ENCODE measurements at places on chromosomes 4 and X.

- DNase-seq: no peak
Observed at GRCh38 chr4:141843136-141843535, 206.8 kb downstream of the IL15 start.

DNA sequence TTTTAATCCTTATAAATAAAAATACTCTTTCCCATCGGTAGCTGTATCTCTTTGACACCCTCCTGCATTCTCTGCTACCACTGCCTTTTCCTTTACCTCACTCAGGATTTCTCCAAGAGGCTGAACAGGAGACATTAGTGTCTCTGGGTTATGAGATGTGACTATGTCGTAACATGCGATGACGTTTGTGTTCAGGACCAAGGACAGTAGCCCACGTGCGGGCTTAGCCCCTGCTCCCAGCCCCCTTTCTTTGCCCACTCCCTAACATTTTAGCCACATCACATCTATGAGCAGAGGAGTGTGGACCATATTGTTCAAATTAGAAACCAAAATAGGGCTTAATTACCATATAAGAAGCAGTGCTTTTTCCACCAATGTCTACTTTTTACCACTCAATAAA is 369.3 kb downstream of the FBXW7 start:
- DNase-seq: no peak

GRCh38 chr4:9825049-9825448 is 43.6 kb downstream of the DRD5 start:
- DNase-seq: no peak

GRCh38 chr4:68658672-68659071 is 11.8 kb downstream of the UGT2B15 start:
- DNase-seq: no peak

- no peak for DNase-seq
Observed at GRCh38 chr4:17618926-17619325, 4.5 kb downstream of the MED28 start.

- DNase-seq: no peak
Observed at GRCh38 chr4:179352221-179352620, 1910.0 kb upstream of the AGA start.

DNA sequence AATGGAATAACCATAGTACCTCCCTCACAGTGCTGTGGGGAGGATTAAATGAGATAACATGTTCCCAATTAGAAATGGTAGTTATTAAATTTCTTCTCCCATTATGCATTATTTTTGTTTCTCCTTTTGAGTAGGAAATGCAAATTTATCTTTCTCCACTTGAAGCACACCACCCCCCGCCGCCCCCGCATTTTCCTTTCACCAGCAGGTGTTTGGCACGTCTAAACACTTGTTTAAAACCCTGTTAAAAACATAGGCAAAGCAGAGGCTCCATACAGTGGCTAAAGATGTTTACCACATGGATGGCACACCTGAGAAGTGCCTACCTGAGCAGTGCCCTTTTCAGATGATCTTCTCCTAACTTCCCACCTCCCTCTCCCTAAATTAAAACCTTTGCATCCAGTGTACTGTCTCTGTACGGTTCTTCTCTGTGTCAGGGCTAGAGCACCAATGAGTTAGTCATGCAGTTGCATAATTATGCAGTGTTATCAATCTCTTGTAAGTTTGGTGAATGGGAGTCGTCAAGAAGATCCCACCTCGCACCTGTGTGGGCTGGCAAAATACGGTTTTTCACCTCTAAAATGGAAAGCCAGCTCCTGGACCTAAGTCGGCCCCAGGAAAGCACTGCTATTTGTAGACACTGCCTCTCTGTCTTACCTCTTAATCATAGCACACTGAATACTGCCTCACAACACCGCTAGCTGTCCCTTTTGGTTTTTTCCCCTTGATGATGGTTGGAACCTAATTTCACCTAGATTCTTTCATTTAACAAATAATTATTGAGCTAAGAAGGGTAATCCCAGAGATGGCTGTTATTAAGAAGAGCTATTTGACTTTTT is 122.0 kb downstream of the CT47B1 start:
- DNase-seq: no peak

DNA sequence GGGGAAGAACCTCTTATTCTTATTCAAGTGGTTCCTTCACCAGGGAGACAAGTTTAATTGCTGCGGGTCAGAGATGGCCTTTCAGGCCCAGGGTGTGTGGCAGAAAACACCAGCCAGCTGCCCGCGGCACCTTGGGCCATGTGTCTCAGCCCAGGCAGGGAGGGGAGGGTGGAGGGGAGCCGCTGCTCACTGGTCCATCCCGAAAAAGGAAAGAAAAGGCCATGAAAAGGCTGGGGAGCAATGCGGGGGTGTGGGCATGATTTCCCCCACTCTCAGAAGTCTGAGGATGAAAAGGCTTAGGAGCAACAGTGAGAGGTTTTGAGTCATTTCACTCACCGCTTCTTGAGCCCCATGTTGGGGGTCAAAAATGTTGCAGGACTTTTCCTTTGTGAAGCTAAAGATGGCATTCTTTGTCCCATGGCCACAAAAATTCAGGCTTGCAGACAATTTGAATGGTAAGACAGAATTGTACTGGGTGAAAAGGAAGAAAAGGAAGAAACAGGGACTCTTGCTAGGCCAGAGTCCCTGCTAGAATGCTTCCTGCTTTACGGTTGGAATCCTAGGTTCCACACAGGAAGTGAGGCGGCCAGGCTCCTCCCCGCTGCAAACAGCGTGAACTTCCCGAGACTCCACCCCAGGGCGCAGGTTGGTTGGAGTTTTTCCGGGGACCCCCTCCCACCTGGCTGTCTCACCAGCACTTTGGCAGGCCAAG is 17.4 kb upstream of the FAM47E start:
- DNase-seq: no peak

- no peak for DNase-seq
Observed at GRCh38 chr4:95590615-95591014, 41.8 kb upstream of the UNC5C start.

GRCh38 chrX:71450433-71451106 is 82.3 kb upstream of the OGT start:
- DNase-seq: no peak

GRCh38 chrX:138709886-138710791 is 1.4 kb downstream of the FGF13 start:
- DNase-seq: no peak

DNA sequence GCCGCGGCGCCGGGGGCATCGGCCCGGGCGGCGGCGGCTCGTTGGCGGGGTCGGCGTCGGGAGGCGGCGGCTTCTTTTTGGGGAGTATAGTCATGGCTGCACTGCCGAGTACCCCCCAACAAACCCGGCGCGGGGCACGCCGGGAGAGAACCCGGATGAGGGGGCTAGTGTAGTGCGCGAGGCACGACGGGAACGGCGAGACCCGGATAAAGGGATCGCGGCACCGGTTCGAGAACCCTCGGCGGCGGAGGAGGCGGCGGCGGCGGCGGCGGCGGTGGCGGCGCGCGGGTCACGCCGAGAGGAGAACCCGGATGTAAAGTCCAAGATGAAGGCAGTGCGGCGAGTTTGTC is at the start of gene OTUD5:
OTUD5 (minus strand) TSS at position 131 of the 350 bp plus-strand sequence; CDS start at position 94, 37 bp downstream.
- peak; percentile 70 for DNase-seq

- no peak for DNase-seq
Observed at GRCh38 chr4:153228512-153229140, 24.4 kb downstream of the TRIM2 start.

GRCh38 chr4:73308286-73308685 is 49.7 kb upstream of the ANKRD17 start:
- DNase-seq: no peak

DNA sequence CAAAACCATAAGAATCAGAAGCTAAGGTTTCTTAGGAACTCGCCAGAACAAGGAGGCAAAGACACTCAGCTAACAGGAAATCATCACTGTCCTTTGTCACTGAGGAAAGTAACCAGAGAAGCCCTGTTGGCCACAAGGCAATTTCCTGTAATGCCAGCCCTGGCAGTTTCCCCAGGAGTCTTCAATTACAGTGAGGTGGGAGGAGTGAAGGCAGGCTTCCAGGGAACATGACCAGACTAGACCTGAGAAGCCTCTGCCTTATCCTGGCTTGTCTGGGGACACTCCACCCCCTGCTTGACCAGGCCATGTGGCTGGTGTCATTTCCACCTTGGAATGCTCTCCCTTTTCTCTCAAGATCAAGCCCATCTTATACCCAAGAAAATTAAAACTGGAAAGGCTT is 125.3 kb downstream of the COL4A6 start:
- no peak for DNase-seq

- no peak for DNase-seq
Observed at GRCh38 chr4:110595583-110595982, 27.3 kb downstream of the PITX2 start.

DNA sequence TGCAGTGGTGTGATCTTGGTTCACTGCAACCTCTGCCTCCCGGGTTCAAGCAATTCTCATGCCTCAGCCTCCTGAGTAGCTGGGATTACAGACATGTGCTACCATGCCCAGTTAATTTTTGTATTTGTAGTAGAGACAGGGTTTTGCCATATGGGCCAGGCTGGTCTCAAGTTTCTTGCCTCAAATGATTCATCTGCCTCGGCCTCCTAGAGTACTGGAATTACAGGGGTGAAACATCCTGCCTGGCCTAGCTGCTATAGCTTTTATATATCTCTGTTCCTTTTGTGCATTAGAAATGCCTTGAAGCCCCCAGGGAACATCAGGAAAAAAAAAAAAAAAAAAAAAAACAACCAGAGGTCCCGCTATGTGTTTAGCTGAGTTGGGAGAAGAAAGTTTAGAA is 34.8 kb downstream of the UBE2K start:
- no peak for DNase-seq

DNA sequence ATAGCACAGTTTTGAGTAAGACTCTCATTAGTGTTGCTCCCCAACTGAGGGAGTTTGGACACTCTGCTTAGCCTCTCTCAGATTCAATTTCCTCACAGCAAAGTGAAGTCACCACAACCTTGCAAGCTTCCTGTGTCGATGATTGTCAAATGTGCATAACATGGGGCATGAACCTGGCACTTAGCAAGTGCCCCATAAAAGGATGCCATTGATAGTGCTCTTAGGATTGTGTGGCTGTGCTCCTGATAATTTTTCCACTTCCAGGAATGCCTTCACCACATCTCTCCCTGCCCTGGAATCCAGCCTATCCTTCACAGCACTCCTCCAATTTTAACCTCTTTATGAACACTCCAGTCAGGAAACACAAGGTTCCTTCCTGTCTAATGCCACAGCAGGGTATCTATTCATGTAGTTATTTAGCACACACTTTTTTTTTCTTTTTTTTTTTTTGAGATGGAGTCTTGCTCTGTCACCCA is 309.4 kb downstream of the PPP3CA start:
- DNase-seq: no peak

GRCh38 chr4:181959121-181959520 is 284.1 kb upstream of the TENM3 start:
- no peak for DNase-seq

- no peak for DNase-seq
Observed at GRCh38 chr4:61375301-61375700, 175.2 kb downstream of the ADGRL3 start.

DNA sequence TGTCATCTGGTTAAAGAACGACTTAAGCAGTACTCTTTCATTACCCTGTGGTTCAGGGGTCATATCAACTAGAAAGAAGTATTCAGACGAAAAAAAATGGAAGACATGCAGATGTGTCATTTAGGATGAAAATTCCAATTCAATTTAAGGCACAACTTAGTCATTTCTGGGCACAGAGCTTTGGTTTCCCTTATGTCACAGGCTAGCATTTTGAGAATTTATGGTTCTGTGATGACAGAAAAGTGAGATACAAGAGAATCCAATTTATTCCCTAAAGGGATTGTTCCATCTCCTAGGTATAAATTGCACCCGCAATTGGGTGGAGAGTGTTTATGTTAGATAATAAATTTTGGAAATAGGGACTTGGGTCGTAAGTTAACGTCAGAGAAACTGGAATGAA is 306.6 kb downstream of the STK32B start:
- no peak for DNase-seq

DNA sequence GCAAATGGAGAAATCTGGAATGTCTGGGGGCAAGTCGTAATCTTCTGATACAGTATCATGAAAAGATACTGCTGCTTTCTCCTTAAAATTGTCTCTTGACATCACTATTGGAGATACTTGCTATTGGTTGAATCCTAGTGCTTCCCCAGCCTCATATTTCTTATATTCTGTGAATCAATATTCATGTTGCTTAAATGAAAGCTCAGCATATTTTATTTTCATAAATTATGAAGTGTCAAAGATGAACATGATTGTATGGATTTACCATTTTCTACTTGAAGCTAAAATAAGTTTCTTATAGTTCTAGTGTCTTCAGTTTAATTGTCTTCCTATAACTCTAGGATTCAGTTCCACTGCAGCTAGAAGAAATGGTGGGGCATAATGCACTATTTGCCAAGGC is 29.6 kb upstream of the MBNL3 start:
- no peak for DNase-seq

- no peak for DNase-seq
Observed at GRCh38 chrX:106899841-106900240, 3.3 kb downstream of the RIPPLY1 start.

DNA sequence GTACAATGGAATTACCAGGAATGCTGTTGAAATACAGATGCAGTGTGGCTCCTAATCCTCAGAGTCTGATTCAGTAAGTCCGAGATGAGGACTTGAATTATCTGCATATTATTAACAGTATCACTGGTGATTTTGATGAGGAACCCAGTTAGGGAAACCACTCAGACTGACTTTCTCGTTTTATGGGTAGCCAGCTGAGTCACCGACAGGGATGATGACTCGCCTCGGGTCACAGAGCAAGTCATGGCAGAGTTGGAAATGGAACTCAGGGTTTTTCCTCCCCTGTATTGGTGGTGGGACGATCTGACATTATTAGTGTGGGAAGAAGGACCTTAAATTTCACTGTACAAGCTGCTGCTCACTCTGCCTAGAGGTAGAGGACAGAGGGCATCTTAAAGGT is 51.3 kb downstream of the RTL9 start:
- DNase-seq: no peak

GRCh38 chrX:137426695-137427425 is 139.1 kb upstream of the ZIC3 start:
- DNase-seq: no peak

DNA sequence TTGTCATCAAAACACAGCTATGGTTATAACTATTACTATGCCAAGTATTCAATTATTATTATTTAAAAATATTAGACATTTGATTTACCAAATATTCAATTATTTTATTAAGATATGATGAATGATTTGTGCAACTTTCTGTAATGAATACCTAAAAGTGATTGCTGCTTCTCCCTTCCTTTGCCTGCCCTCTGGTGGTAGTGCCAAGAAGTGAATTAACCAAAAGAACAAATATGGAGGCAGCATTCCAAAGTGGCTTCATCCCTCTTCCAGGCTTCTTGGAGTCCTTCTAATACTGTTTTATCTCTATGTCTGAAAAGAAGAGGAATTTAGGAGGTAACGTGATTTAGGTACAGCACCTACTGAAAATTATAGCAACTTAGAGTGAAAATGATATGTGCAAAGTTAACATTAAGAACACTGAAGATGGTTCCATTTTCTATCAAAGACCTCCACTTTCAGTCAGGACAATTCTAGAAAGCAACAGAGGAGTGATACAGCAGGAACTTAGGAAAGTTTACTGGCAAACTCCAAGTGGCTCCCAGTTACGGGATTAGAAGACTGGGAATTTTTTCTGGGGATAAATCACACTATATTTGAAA is 43.0 kb downstream of the ENPEP start:
- peak; percentile 49 for DNase-seq

- peak; percentile 92 for DNase-seq
Observed at GRCh38 chrX:153533091-153533490, 15.6 kb downstream of the ATP2B3 start.

Measured in WERI-Rb-1 (cell line).